Activated naive CD8-positive, alpha-beta T cell treated with anti-CD3 and anti-CD28 coated beads, Interleukin-2, amount 50 U/mL, for 16 hours (primary cell): ENCODE measurements at places on chromosomes 12 and 14.

GRCh38 chr12:98908866-98909265 is 263.8 kb downstream of the APAF1 start:
- DNase-seq: no peak

- no peak for DNase-seq
These were observed 4.6 kb upstream of the OTUB2 start for GRCh38 chr14:94021416-94022157.

GRCh38 chr12:132275110-132275531 is 54.3 kb downstream of the GALNT9 start:
- DNase-seq: no peak

- no peak for DNase-seq
These were observed 17.1 kb upstream of the PUS1 start for GRCh38 chr12:131911851-131912477.

DNA sequence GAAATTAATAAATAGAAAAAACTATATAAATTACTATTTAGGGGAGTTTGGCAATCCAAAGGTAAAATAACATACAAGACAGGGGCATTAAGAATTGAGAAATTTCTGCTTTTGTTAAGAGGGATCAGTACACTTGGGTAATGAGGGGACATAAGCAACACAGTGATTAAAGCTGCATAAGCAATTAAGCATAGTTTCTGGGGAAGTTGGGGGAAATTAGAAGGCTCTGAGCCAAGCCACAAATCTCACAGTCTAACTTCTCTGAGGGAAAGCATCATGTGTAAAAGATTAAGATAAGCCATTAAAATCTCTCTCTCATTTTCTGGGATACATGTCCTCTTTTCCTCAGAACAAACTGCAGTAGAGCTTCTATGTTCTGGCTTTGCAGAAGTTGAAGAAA is 533.9 kb upstream of the LRFN5 start:
- no peak for DNase-seq

- DNase-seq: no peak
These were observed 71.7 kb upstream of the FERMT2 start for GRCh38 chr14:53022593-53022992.

DNA sequence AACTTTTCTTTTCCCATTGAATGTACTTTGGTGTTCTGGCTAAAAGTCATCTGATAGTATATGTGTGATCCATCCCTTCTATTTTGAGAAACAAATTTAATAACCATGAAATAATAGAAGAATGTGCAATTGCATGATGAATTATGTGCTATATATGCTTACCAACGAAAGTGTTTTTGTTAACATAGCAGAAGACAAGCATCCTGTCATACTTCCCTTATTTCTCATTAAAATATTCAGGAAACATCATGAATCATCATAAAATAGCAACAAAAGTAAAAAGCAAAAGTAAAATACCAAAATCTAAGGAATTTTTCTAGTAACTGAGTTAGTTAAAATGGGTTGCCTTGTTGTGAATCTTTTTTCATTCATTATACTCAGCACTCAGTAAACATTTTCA is 409.0 kb upstream of the PDE3A start:
- DNase-seq: no peak

- DNase-seq: no peak
These were observed 40.6 kb upstream of the MEG3 start for GRCh38 chr14:100785338-100785615.

DNA sequence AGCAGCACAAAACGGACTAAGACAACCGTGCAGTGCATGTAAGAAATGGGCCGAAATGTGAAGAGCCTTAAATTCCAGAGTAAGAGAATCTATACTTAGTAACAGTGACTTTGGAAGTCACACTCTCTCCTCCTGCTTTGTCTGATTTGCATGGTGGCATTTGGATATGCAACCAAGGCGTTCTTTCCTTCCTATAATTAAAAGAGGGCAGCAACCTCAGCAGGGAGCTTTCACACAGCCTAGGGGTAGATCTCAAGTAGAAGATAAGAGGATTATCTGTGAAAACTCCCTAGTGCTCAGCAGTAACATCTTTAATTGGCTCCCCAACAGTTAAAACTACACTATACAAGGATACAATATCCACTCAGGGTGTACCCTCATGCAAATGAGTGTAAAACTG is 16.5 kb downstream of the GMFB start:
- no peak for DNase-seq

DNA sequence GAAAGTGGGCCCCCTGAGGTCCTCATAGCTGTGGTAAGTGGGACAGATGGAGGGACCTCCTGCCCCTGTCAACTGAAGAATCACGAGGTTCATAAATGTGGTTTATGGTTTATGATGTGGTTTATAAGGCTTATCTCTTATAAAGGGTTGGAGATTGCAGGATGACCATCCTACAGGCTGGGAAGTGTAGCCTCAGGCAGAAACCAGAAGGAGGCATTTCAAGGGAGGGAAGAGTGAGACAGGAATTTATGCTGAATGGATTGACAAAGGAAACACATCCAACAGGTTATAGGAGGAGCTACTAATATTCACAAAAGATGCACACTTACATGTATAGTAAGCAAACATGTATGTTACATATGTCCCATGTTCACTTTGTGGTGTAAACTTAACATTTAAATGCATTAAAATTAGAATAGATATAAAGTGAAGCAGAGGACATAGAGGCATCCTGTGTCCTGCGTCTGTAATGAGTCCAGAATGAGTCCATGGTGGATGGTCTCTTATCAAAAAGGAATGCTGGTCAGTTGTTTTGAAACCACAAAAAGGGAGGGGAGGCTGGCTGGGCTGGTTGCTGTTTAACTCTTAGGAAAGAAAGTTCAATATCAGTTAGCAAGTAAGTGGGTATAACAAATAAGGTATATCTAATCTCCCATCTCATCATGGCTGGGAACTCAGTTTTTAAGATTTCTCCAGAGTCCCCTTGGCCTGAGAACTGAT is 149.0 kb upstream of the RMST start:
- no peak for DNase-seq

GRCh38 chr12:25843976-25844375 is 114.5 kb upstream of the RASSF8 start:
- DNase-seq: no peak

DNA sequence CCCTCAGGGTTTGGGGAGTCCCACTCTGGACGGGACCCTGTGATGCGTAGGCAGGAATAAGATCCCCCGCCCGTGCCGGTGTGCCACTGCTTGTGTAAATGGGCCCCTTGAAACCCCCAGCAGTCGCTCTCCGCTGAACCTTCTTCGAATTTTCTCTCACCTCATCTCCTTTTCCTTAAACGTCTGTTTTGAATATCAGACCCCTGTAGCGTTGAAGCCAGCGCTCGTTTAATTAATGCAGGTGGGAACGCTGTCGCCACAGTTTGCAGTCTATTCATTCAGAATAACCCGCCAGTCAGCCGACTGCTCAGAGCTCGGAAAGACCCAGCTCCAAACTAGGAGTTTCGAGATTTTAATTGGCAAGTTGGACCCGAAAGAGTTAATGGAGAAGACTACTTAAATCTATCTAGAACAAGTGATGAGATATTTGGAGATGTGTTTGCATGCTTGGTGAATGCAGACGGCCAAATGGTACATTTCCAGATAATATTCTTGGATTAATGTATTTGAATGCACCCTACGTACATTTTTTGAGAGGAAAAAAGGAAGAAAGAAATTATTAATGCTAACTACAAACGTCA is 739 bp upstream of the PPP2R5E start:
- no peak for DNase-seq

GRCh38 chr14:74380172-74380571 is 31.9 kb downstream of the VRTN start:
- no peak for DNase-seq

DNA sequence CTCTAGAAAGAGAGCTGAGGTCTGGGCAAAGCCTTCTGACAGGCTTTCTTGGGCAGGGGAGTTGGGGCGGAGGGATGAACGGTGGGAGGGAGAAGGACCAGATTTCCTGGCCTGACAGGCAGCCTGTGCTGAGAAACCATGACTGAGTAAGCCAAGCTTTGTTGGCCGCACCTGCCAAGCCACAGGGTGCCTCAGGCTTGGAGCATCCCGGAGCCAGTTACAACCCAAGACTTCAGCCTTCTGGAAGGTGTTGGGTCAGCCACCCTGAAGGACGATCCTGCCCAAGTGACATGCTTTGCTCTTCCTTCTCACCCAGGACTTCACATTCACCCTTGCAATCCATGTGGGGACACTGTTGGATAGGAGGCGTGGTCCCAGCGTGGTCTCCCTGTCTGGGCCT is 21.0 kb upstream of the AQP2 start:
- no peak for DNase-seq

GRCh38 chr14:76993752-76994151 is 34.8 kb downstream of the IRF2BPL start:
- DNase-seq: no peak

DNA sequence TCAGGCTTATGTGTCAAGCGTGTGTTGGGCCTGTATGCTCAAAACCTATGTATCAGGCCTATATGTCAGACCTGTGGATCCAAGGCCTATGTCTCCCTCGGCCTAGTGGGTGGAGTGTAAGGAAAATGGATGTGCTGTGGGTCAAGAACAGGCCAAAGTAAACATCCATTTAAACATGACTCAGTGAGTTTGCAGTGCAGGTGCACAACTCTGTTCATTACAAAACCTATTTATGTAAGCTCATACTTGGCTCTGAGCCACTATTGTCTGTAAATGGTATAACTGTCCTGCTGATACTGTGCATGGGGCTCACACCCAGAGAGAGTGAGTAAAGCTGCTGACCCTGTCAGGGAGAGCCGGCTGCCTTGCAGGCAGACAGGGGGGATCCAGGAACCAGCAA is 249.7 kb upstream of the AVPR1A start:
- no peak for DNase-seq
